Fibroblast of the conjunctiva (primary cell): ENCODE measurements at places on chromosomes 12 and 14.

DNA sequence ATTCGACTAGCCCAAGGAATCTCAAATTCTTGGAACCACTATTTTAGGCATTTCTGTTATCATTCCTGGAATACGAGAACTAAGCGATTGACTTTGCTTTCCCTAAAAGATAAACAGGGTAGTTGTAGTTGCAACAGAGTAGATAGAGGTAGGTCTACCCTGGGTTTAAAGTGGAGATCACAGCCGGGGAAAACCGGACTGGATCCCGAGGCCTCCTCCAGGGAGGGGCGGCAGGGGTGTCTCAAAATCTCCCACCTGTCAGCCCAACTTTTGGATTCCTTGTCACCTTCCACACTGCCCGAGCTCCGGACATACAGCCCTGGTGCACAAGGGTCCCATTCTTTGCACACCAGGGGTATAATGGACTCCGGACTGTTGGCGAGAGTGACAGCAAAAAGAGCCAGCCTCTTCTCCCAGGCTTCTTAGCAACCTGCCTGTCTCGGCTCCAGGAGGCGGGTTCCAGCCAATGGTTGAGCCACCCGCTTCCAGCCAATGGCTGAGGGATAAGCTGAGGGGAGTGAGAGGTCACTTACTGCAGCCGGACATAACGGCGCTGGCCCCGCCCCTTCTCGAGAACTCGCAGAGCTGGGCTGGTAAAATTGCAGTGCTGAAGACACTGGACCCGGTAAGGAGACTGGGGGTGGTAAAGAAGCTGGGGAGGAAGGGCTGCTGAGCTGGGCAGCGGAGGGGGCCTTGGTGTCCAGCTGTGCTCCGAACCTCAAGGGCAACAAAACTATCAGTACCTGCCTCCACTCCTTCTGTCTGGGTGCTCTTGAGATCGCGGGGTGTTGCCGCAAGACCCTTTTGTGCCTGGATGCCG, at the start of gene SUOX:
SUOX (plus strand) TSS at position 562 of the 820 bp plus-strand sequence. CDS start 4,946 bp downstream, outside the sequence.
- peak; percentile 96 for DNase-seq

- no peak for DNase-seq
Measured at GRCh38 chr12:69345742-69346141, 2.4 kb upstream of the LYZ start.

GRCh38 chr12:16228067-16228466, 49.4 kb downstream of the SLC15A5 start:
- DNase-seq = peak; percentile 1

DNA sequence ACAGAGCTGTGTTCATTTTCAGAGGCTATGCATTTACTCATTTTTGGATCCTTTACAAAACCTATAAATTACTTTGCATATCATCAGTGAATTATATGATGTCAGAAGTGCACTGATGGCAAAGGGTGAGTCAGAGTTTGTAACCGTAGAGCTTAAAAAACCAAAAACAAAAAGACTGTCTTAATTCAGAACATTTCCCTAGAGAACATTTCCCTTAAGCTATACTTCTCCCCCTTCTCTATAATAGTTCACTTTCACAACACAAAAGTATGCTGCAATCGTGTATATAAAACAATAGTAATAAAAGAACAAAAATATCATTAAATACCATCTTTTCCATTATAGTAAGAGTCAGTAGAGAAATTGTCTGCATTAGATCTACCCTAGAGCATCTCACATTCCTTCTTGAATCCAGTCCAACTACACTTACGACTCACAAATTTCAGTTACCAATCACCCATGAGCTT, 934.9 kb downstream of the LRFN5 start:
- DNase-seq = peak; percentile 31

- no peak for DNase-seq
Measured at GRCh38 chr14:71764701-71765382, 167.4 kb upstream of the RGS6 start.

- DNase-seq = no peak
Measured at GRCh38 chr12:27896419-27896990, 76.0 kb downstream of the PTHLH start.

GRCh38 chr14:105324080-105324778, 9.7 kb downstream of the PACS2 start:
- no peak for DNase-seq

GRCh38 chr12:50174971-50175715, 8.0 kb upstream of the CERS5 start:
- peak; percentile 77 for DNase-seq

GRCh38 chr12:50394469-50395029, 1.9 kb downstream of the FAM186A start:
- DNase-seq = no peak

- DNase-seq = no peak
Measured at GRCh38 chr12:2959192-2959504, at the start of gene TEAD4. Gene TEAD4 (plus strand): TSS chr12:2959397.

DNA sequence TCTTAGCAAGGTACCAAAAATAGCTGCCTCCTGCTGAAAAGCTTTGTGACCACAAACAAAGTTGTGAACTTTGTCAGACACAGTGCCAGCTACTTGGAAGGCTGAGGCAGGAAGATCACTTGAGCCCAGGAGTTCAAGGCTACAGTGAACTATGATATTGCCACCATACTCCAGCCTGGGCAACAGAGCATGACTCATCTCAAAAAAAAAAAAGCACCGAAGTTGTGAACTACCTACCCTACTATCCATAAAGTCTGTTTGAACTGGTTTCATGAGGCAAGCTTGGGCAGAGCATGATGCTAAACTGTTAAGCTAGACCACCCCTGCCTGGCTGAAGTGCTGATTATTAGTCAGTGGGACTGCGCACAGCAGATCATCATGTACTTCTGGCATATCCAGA, 75.5 kb downstream of the RAD52 start:
- no peak for DNase-seq

DNA sequence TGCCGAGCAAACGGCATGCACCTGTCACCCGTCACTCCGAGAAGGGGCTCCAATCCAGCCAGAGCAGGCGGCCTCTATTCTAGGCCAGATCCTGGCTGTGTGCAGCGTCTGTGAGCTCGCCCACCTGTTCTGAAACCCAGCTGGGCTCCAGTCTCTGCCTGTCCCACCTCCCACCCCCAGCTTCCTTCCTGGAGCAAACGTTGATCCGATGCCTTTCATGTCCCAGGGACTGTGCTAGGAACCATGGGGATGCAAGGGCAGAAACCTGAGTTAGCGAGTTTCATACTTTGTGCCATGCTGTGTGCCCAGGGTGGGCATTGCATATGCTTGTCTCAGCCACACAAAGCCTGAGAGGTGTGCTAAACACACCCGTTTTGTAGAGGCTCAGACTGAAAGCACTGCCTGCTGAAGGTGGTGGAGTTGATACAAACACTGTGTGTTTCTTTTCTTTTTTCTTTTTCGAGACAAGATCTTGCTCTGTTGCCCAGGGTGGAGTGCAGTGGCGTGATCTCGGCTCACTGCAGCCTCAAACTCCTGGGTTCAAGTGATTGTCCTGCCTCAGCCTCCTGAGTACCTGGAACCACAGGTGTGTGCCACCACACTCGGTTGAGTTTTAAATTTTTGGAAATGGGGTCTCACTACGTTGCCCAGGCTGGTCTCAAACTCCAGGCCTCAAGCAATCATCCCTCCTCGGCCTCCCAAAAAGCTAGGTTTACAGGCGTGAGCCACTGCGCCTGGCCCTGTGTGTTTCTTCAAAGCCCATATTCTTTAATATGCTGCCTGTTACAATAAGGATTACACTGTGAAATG, 84.1 kb upstream of the MED13L start:
- DNase-seq = no peak

GRCh38 chr12:25723336-25723735, 170.3 kb upstream of the LMNTD1 start:
- DNase-seq = no peak

- no peak for DNase-seq
Measured at GRCh38 chr12:111121840-111122239, 201.5 kb upstream of the MYL2 start.

DNA sequence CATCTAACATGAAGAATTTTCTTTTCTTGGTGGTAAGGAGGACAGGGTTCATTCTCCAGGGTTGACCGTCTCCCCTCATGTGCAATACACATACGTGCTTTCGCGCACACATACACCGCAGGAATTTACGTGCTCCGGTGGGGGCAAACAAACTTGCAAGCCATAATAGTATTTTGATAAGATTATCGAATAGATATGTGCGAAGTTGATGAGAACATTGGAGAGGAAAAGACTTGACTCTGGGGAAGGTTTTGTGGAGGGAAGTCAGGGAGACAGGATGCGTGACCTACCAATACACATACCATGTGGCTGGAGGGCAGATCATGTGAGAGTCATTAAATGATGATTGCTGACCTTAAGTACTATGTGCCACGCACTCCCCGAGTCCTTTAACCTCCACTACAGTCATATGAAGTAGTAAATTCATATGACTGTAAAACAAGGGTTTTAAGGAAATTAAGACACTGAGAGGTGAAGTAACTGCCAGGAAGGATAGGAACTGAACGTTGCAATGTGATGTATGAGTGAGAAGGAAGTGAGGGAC, 921 bp downstream of the RAD51B start:
- DNase-seq = no peak

GRCh38 chr12:116136340-116136739, 141.2 kb downstream of the MED13L start:
- DNase-seq = no peak

GRCh38 chr14:90743826-90744225, 72.4 kb downstream of the TTC7B start:
- no peak for DNase-seq

DNA sequence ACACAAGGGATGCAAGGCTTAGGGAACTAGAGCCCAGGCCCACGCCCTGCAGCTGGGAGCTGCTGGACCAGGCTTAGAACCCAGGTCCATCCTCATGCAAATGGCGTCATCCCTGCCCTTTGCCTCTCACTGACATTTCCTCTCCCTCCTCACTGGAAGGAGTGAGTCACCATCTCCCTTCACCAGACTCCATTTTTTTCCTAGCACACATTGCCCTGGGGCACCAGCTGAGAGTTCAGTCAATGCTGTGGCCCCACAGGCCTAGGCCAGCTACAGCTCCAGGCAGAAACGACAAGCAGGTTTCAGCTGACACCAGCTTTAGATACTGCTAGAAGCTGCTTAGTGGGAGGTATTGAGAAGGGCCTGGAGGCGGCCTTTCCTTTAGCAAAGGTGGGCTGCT, 98.9 kb downstream of the RIMBP2 start:
- DNase-seq = no peak

GRCh38 chr12:27018037-27018436, 3.9 kb upstream of the TM7SF3 start:
- DNase-seq = no peak

- no peak for DNase-seq
Measured at GRCh38 chr14:89566644-89567415, 149.8 kb upstream of the FOXN3 start.

DNA sequence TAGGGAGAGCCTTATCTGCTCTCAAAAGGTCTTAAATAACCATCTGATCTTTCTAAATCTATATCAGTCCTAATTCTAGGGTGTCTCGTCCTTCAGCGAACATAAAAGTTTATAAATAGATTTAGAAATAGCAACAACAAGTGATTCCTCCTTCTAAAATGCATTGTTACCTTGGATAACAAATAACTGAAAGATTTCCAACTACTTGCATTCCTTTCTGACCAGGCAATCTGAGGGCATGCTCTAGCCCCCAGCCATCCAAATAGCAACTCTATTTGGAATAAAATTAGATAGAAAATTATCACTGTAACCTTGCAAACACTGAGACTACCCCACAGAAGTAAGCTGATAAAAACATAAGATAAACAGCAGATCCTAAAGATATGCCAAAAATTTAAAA, 21.8 kb upstream of the KRR1 start:
- DNase-seq = no peak

- DNase-seq = no peak
Measured at GRCh38 chr12:96892104-96892503, 15.0 kb upstream of the NEDD1 start.

DNA sequence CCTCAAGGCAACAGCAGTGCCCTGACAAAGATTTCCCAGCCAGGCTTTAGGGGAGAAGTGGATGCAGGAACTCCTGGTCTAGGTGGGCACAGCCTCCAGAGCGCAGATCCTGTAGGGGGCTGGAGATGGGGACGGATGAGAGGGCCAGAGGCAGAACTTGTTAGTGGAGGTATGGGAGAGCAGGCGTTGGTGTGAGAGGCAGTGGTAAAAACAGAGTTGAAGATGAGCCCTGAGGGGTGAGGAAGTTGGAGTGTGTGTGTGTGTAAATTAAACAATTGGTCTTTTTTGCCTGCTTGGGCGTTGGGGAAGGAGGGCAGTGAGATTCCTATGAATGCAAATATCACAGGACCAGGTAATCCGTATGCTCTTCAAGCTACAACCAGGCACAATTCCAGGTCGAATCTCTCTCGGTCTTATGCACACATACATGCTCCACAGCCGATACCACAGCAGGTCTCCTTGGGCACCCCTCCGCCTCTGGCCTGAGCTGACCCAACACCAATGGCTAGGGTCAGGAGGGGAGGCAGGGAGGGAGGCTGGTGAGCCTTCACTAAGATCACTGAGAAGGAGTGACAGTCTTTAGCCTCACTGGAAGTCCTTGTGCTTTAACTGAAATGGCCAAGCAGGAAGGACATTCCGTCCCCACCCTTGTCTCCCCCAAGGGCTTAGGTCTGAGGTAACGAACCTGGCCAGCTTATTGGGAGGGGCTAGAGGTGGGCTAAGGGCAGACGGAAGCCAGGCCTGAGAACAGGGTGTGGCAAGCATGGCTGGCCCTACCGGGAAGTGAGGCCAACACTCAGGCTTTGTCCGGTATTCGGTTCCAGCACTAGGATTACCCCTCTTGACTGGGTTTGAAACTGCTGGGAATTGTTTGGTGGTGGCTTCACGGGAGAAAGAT, 1.5 kb upstream of the KRT7 start:
- no peak for DNase-seq
